Bronchus fibroblast of lung (primary cell): ENCODE measurements at places on chromosomes 4 and X. TPM values are rescaled to one million over a fixed set of nuclear protein-coding genes. Genes with fewer than 3 reads are reported as not detected.

DOK7 gene
- not detected in 2 replicates for total RNA-seq

SMAD1 gene
- total RNA-seq = 11.4 and 14.8 TPM in 2 replicates

SYP gene
- 0.15 and 0.17 TPM in 2 replicates for total RNA-seq

PNMA6E gene
- total RNA-seq = not detected in 2 replicates

RHOXF2 gene
- not detected in 2 replicates for total RNA-seq

EGF gene
- 0.15 TPM in 1 of 2 replicates, not detected in the other for total RNA-seq
